ENCODE measurements at places on chromosomes 7 and 10.

DNA sequence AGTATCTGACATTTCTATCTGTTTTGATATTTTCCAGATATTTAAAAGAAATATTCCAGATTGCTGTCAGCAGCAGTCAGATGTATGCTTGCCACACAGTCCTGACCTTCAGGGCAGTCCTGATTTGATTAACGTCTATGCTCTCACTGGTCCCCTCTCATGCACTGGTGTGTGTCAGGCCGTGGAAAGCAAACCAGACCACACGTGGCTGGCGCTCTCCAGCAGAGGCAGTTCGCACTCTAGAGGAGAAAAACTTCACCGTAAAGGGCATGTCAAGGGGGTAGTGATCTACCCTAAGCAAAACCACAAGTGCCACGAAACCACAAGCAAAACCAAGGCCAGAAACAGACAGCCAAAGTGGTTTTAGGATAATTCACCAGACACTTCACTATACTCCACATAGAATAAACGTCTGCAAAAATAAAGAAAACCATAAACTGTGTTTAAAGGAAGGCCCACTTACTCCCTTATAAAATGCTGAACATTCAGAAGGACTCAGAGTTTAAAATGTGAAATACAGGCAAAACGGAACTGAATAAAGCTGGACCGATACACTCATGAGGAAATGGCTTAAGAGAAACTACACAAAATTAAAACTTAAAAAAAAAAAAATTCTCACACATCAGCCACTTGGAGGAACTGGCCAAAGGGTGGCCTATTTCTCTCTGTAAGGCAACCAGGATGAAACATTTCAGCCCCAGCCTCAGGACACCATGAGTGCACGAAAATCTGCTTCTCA is 26.4 kb downstream of the PARP12 start:
- no peak for DNase-seq

DNA sequence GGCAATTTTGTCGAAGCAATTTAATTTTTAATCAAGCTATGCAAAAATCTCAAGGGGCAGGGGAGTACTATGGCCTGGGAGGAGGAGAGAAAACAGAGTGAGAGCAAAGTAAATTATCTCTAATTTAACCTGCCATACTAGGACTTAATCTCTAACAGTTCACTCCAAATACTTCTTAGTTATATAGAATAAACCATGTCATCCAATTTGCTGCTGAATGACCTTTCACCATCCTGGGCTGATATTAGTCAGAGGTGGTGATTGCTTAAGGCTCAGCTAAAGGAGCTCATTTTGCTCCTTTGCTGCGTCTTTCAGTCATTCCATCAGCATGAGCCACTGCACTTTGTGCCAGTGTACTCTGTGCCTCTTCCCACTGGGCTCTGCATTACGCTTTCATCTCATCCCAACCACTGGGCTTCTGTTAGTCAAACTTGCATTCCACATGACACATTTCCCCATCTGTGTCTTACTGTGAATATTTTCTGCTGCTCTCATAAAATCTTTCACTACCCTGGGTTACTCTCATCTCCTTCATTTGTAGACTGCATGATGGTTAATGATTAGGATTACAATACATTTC is 84.3 kb downstream of the CD36 start:
- no peak for DNase-seq

GRCh38 chr10:50917486-50917885 is 32.1 kb upstream of the A1CF start:
- no peak for DNase-seq

DNA sequence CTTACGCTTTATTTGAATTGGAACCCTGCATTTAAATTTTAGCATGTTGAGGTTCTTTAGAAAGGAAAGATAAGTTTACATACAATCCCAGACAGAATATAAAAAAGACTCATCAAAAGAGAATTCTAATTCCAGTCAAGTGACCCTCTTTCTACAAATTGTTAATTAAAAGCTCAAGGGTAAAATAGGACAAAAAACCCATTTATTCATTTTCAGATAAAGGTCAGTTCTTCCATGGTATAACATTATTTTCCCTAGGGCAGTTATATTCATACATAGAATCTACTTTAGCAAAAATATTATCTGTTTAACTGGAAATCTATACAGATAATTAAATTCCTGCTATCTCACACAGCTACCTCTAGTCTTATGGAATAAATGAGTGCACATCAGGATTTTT is 137.5 kb upstream of the LAMB4 start:
- DNase-seq: no peak

DNA sequence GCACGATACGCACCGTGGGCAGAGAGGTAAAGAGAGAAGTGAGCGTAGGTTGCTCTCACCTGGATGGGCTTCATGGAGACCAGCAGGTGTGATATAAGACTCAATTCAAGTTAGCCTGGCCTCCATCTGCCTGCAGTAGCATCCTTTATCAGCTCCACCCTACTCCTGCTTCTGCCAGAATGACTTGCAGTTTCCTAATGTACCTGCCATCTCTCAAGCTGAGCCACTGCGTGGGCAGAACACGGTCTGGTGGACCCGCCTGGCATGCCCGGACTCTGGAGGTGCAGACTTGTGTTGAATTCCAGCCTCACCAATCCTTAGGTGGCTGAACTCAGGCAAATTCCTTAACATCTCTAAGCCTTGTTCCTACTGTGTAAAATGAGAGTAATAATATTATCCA is 64.3 kb downstream of the STEAP1B start:
- DNase-seq: no peak

DNA sequence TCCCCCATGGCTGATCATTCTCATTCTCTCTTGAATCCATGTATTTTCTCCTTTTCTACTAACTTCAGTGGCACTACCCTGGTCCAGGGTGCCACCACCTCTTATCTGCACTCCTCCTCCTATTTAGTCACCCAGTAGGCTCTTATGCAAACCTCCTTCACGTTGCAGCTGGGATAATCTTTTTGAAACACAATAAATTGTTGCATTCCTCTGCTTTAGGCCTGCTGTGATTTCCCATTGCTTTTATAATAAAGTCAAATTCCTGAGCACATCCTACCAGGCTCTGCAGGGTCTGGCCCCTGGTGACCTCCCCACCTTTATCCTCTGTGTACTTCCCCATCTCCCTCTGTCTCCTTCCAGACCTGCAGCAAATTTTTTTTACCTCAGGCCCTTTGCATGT is 112.7 kb upstream of the KIAA1217 start:
- no peak for DNase-seq

DNA sequence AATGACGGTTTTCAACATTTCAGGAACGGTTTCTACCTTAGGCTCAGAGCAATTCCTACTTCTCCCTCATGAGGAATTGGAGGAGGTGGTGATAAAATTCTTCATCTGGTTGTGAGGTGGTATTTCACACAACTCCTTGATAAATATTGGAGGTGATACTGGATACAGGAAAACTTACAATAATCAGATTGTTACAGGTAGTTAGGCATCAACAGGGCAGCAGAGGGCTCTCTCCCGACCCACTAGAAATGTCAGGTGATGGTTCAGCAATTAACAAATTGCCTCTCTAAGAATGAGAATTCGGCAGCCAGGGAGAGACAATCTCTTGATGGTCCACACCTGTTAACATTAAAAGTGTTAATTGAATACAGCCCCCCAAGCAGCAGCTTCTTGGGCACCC is 22.6 kb downstream of the ZNF786 start:
- DNase-seq: no peak

GRCh38 chr7:74051629-74052410 is 23.8 kb downstream of the ELN start:
- no peak for DNase-seq

- no peak for DNase-seq
These were observed 15.3 kb downstream of the SFRP4 start for GRCh38 chr7:37901236-37901827.

- DNase-seq: no peak
These were observed 1.3 kb upstream of the SCRN1 start for GRCh38 chr7:29990931-29991330.

GRCh38 chr7:2093215-2093842 is 139.4 kb downstream of the MAD1L1 start:
- no peak for DNase-seq

DNA sequence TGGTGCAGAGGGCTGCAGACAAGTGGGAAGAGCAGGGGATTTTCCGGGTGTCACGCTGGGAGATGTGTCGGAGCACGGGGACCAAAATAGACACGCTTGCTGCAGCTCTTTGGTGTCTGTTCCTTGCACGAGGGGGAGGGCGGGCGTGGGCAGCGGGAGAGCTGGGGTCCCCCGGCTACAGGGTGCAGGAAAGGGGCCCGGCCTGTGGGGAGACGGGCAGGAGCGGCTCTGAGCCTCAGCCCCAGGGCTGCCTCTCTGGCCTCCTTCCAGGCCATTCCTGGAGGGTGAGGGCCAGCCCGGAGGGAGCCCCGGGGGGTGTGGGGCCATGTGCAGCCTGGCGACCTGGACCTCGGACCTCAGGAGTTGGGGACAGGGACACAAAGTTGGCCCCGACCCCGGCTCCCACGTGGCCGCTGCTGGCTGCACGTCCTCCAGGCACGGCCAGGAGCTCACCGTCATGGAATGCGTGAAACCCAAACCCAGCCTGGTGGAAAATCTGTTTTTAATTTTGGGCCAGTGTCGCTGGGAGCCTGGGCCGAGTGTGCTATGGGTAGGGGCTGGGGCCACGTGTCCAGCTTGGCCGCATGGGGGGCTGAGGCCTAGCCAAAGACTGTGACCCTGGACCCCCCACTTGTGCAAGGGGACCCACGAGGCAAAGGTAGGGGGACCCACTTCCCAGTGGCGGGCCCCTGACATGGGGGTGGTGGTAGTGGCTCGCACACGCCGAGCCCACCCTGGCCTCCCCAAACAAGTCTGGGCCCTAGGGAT is 6.6 kb downstream of the TTYH3 start:
- DNase-seq: no peak

DNA sequence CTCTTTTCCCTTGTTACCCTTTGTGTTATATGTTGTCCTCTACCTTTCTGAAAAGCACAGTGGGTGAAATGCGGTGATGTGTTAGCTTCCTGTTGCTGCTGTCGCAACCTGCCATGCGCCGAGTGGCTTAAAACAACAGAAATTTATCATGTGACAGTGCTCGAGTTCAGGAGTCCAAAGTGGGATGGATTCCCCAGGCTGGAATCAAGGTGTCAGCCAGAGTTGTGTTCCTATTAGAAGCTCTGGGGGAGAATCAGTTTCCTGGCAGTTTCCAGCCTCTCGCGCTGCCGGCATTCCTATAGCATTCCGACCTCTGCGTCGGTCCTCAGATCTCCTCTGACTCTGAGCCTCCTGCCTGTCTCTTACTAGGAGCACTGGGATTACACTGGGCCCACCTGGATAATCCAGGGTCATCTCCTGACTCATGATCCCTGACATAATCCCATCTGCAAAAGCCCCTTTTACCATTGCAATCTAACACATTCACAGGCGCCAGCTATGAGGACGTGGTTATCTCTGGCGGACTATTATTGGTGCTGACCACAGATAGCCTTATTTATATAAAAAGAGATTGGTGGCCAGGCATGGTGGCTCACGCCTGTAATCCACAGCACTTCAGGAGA is 207.5 kb downstream of the CUX1 start:
- no peak for DNase-seq

GRCh38 chr10:55747244-55747643 is 613.8 kb downstream of the ZWINT start:
- no peak for DNase-seq

- DNase-seq: no peak
These were observed 61.6 kb upstream of the MRLN start for GRCh38 chr10:59814878-59815277.

DNA sequence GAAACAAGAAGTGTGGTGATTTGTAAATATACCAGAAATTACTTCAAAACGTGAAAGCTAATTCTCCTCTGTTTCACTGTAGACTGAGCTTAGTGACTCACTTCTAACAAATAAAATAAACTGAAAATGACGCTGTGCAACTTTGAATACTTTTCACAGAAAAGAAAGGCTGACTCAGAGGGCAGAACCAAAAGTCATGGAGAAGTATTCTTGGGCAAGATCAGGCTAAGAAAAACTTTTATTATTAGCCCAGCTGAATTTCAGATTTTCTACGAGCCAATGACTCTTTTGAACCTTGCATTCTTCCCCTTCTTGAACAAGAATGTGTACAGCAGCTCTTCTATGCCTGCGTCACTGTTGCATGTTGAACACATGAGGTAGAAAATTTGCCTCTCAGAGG is 527.3 kb upstream of the GHITM start:
- no peak for DNase-seq

DNA sequence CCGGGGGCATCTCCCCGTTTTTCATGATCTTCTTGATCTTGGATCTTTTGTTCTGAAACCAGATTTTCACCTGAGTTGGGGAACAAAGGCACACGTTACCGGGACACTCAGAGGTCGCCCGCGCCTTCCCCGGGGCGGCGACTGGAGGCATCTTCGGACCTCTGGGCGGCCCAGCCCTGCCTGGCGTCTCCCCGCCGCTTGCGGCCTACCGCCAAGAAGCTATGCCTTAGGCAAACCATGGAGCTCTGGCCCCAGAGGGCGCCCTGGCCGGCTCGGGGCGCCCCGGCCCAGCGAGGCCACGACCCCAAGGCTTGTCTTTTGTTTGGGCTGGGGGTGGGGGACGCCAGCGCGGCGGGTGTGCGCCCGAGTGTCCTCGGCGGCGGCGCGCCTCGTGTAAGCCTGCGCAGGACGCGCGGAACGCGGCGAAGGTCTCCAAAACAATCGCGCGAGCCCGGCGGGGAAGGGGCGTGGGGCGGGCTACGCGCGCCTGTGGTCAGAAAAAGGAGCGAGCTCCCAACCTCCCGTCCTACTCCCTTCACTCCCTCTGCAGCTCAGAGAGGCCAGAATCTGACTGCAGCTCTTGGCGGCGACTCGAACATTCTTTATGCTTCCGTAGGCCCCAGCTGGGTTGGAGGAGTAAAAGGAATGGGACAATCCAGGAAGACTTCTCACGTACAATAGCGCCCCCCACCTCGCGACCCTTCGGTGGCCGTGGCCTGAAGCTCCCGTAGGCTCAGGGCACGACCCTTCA is 3.5 kb downstream of the DLX5 start:
- no peak for DNase-seq

- DNase-seq: no peak
These were observed 225.2 kb upstream of the SH2B2 start for GRCh38 chr7:102061354-102061945.

- no peak for DNase-seq
These were observed 60.9 kb downstream of the TCERG1L start for GRCh38 chr10:131250454-131251145.

GRCh38 chr10:93062514-93063143 is 2.0 kb downstream of the CYP26C1 start:
- no peak for DNase-seq

DNA sequence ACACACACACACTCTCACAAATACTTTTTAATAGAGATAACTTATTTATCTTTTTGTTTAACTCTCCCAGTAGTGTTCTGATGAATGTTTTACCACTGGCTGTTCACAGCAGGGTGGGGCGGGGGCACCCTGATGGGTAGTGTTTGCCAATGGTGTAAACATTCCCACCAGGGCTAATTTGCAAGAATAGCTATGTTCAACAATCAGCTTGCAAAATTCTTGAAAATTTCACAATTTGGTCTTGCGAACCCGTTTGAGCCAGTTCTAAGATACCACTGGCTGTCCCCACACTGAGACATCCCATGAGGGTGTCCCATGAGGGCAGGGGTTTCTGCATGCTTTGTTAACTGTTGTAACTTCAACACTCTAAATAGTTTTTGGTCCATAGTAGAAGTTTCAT is 348.5 kb downstream of the CXCL12 start:
- DNase-seq: no peak

- DNase-seq: no peak
These were observed 42.5 kb downstream of the PRKAG2 start for GRCh38 chr7:151834271-151835035.

- DNase-seq: no peak
These were observed 122.2 kb downstream of the GRM3 start for GRCh38 chr7:86765931-86766330.

GRCh38 chr7:92739091-92739490 is 97.3 kb downstream of the CDK6 start:
- DNase-seq: no peak

Measured in activated T-cell treated with anti-CD3 and anti-CD28 coated beads, Interleukin-2, amount 50 U/mL, for 1 hour (primary cell).